SW480 (cell line): ENCODE measurements at places on chromosomes 6 and 20.
A peak's percentile ranks its signal among the peaks of the same experiment; 100 is the strongest.

GRCh38 chr6:16438718-16439591 lies 200.6 kb downstream of the GMPR start:
- peak; percentile 3 for DNase-seq

GRCh38 chr6:17207281-17207680 lies 73.9 kb upstream of the RBM24 start:
- no peak for DNase-seq

GRCh38 chr20:64220420-64220819 lies 35.1 kb upstream of the PCMTD2 start:
- no peak for DNase-seq

GRCh38 chr6:132971676-132972075 lies 157.3 kb downstream of the RPS12 start:
- no peak for DNase-seq

DNA sequence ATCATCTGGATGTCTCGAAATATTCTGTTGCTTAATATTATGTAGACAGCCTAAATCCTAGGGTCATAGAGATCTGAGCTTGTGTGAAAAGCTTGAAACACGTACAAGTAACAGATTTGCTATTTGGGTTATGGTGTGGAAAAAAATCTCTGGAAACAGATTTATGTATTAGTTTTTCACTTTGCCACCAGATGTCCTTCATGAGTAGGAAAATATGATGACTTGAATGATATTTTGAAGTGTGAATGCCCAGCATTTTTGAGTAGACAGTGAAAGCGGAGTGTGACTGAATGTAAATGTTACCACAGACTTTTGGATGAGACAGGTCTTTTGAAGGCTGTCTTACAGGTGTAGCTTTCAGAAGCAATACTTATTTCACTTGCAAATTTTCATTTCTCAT lies 4.2 kb upstream of the BMP6 start:
- DNase-seq: peak; percentile 46

DNA sequence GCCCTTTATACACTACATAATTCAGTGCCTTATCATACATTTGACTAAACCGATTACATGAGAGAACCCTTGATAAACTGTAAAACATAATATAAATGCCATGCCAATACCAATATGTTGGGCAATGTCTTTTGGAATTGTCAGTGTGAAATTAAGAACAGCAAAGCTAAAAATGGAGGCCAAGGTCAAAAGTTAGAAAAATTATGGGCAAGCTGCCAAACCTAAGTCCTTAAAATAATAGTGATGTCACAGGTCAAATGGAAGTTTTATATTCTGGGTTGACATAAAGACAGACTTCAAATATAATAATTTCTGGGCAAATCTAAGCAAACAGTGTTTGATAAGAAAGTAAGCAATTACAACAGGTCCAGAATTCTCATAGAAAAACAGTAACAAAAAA lies 696.7 kb downstream of the RNF144B start:
- no peak for DNase-seq

DNA sequence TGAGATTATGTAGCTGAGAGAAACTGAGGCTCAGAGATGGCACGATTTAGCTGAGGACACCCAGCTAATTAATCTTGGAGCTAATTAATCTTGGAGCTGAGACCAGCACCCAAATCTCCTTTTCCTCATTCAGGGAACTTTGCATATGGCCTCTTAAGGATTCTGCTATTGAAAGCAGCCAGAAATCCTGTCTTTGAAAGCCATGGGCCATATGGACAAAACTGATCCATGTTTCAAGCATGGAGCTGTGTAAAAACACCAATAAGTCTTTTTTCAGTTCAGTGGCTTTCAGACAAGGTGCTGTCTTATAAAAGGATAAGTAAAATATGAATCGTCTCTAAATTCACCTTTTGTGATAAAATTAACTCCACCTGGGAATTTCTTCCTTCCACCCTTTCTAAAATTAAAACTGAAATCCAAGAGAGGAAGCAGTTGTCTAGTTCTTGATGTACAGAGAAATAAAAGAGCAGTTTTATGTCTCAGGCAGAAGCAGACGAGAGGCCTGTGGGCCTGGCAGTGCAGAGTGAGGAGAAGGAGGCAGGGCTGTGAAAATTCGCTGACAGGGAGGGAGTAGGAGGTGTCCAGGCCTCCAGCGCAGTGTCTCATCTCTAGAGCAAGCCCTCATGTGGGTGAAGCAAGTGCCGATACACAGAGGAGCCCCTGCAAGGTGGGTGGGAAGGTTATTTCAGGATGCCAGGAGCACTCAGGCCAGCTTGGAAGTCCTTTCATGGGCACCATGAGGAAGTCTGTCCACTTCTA lies 266.9 kb downstream of the UST start:
- DNase-seq: no peak

DNA sequence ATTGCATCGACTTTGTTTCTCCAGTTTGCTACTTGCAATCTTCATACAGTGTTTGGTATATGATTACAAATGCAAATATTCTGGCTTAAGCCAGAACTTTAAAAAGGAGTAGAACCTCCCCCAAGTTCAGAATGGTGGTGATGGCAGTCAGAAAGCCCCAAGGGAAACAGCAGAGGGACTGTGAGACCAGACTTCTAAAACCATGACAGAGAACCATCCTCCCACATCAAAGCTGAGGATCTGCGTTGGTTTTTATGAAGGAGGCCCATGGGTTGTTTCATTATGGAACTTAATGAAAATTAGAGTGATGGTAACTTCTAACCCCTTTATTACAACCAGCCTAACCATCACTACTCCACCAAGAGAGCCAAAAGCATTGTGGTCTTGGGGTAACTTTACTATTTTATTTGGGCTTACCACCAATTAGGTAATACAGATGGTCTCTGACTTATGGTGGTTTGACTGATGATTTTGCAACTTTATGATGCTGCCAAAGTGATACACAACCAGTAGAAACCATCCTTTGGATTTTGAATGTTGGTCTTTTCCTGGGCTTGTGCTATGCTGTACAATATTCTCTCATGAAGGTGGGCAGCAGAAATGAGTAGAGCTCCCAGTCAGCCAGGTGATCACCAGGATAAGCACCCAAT lies 10.9 kb upstream of the MRS2 start:
- no peak for DNase-seq

DNA sequence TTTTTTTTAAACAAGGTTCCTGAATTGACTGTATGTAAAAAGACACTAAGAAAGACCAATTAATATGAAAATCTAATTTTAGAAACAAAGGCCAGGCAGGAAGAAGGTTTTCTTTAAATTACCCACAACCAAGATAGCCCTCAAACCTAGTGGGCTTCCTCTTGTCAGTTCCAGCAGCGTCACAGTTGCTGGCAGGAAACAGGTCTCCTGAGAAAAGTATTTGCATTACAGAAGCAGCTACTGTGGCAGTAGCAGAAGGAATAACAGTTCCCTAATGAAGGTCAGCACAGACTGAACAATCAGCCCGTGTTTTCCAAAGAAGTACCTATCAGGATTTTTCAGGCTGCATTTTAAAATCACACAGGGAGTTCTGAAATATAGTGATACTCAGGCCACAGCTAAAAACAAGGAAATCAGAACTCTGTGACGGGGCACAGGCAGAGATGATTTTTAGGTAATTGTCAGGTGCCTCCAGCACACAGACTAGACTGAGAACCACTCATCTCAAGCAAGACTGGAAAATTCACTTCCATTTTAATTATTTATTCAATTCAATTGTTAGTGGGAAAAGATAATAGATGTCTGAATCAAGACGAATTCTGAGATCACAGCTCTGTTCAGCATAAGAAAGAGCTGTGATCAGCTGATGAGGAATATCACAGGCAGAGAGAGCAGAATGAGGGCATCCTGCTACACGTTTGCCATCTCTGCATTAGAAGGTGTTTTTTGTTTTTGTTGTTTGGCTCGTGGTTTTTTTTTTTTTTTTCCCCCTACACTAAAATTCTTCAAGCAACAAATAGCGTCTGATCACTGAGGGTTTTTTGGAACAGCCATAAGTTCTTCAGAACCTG lies 230.5 kb upstream of the KHDRBS2 start:
- no peak for DNase-seq

GRCh38 chr6:15242937-15243614 lies 2.8 kb upstream of the JARID2 start:
- DNase-seq: no peak

DNA sequence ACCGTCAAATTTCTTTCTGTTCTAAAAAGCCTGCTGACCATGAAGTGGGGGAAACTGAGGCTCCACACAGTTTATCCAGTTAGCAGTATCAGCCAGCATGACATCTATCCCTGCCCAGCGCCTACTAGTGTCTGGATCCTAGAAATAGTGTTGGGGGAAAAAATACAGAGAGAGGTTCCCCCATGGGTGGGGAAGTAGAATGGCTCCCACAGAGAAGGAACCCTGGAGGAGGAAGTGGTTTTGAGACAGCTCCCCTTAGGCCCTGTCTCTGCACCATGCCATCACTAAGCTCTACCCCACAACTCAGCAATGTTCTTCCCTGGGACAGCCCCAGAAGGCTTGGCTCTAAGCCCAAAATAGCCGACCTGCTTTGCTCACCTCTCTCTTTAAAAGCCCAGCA lies 153.4 kb downstream of the MBOAT1 start:
- DNase-seq: no peak

DNA sequence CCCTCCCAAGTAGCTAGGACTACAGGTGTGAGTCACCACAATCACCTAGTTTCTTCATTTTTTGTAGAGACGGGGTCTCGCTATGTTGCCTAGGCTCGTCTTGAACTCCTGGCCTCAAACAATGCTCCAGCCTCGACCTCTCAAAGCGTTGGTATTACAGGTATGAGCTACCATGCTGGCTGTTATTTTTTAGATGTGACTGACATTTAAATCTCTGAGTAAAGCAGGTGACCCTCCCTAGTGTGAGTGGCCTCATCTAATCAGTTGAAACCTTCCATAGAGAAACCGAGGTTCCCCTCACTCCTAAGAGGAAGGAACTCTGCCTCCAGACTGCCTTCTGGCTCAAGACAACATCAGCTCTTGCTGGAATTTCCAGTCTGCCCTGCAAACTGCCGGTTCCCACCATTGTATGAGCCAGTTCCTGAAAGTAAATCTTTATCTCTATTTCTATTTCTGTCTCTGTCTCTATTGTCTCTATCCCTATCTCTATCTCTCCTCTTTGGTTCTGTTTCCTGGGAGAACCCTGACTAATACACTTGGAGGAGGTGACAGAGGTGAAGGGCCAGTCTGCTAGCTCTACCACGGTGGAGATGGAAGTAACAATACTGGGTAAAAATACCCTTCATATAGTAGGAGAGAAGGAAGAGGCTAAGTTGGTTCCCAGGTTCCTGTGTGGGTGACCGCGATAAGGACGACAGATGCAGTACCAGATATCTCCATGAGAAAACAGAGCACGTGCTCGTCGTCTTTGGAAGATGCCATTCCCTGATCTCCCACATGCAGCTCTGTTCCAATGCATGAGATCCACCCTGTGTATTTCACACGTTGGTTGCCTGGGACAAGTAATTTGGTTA lies 81.0 kb downstream of the MYB start:
- DNase-seq: no peak

GRCh38 chr6:5659467-5659866 lies 347.3 kb downstream of the NRN1 start:
- DNase-seq: no peak

- no peak for DNase-seq
Measured at GRCh38 chr6:25431306-25431974, 152.3 kb downstream of the CARMIL1 start.

DNA sequence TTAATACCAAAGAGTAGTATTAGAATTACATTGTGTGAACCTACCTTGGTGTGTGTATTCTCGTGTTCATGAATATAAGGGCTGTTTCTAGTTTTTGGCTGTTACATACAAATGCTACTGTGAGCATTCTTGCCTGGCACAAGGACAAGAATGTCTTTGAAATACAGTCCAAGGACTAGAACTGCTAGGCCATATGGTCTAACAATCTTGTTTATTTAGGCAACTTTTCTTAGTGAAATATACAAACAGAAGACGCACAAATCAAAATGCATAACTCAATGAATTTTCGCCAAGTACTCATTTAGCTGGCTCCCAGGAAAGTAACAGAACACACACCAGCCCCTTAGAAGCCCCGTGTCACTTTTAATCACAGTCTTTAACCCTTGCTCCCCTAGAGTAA lies 28.5 kb downstream of the KDM1B start:
- DNase-seq: no peak

- DNase-seq: peak; percentile 1
Measured at GRCh38 chr6:44898296-44898930, 429.7 kb upstream of the RUNX2 start.
